Stimulated activated CD8-positive, alpha-beta memory T cell treated with anti-CD3 and anti-CD28 coated beads, Interleukin-7, amount 100 ng/mL, for 48 hours (primary cell): ENCODE measurements at places on chromosomes 6 and 20.

DNA sequence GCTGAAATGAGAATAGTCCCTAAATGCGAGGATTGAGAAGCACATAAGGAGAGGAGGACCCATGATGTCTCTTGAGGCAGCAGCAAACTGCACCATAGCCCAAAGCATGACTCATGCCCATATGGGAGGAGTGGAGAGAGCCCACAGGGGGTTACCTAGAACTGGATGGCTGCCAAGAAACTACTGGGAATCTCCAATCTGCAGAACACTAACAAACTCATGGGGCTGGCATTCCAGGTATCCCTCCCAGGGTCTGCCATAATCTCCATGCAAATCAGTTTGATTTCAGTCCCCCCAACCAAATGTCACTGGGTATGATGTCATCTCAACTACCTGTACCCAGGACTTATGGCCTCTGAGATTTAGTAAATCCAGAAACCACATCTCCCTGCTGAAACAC, 410.5 kb downstream of the PTPRT start:
- DNase-seq: no peak

DNA sequence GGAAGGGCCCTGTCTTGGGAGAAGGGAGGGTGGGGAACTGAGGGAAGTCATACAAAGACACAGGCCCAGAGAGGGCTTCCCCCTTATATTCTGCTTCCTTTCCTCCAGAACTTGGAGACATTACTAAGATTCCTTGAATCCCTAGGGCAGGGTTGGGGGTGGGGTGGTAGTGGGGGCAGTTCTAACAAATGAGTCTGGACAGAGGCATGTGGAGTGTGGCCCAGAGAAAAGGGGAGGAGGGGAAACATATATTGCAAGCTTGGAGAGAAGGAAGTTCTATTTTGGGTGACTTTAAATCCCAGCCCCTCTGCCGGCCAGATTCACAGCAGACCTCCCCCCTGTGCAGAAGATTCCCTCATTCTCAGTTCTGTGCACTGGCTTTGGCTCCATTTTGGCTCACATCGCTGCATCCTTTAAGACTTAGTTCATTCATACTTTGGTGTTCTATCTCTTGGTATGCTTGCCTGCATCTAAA, 43.7 kb downstream of the DAAM2 start:
- DNase-seq: no peak

GRCh38 chr20:945841-946240, 29.7 kb upstream of the ANGPT4 start:
- no peak for DNase-seq

DNA sequence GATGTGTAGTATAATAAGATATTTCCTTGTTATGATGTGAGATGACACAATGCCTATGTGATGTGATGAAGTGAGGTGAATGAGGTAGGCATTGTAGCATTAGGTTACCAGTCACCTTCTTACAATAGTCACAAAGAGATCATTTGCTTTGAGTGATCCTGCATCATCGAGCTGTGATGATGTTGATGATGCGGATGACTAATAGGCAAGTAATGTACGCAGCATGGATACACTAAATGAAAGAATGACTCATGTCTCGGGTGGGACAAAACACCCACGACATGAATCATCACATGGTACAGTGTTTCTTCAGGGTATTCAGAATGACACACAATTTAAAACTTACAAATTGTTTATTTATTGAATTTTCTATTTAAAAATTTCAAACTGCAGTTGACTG, 806.3 kb upstream of the GJE1 start:
- DNase-seq: peak; percentile 11

DNA sequence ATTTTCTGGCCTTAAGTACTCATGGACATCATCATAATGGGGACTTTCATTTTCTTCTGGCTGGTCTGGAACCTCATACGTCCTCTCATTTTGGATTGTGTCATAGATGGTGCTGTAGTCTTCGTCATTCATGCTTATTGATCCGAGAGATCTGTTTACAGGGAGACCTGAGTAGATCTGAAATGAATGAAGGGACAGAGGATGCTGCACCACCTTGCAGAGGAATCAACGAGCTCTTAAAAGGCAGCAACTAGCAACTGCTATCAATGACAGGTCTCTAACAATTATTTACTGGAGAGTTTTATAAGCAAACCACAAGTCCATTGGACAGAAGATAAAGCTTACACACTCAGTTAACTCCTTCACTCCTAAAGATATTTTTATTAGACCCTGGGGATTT, 49.7 kb upstream of the ENPP4 start:
- no peak for DNase-seq

- no peak for DNase-seq
Observed at GRCh38 chr20:29878777-29879442, 1378.6 kb upstream of the DEFB115 start.

- DNase-seq: no peak
Observed at GRCh38 chr20:45226287-45226686, 5.1 kb downstream of the SEMG2 start.

- DNase-seq: no peak
Observed at GRCh38 chr6:141498977-141499376, 633.7 kb upstream of the GJE1 start.

- no peak for DNase-seq
Observed at GRCh38 chr6:158897236-158897635, 78.1 kb upstream of the EZR start.

GRCh38 chr6:90126181-90126580, 170.5 kb downstream of the BACH2 start:
- DNase-seq: no peak

GRCh38 chr20:3209257-3209945, at the start of gene ITPA:
TSS of gene ITPA (plus strand) at chr20:3209498. CDS start at chr20:3209552, 54 bp downstream.
- DNase-seq: peak; percentile 49

DNA sequence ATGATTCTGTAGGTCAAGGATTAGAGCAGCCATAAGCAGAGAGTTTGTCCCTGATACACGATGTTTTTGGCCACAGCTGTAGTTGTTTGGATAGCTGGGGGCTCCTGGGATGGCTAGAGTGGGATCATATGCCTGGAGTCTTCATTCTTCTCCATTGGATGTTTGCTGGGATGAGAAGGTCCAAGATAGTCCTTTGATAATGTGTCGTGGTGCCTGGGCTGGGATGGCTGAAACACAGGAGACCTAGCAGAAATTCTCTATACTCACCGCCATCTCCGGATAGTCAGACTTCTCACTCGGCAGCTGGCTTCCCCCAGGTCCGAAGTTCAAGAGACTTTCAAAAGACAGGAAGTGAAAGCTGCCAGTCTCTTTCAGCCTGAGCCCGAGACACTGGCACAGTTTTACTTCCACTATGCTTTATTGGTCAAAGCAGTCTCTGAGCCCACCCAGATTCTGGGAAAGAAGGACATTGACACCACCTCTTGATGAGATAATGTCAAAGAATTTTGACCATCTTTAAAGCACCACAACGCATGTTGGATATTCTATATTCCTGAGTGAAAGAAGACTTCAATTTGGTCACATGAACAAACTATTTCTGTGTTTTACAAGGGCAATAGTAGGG, 16.0 kb downstream of the MARCKS start:
- DNase-seq: no peak

DNA sequence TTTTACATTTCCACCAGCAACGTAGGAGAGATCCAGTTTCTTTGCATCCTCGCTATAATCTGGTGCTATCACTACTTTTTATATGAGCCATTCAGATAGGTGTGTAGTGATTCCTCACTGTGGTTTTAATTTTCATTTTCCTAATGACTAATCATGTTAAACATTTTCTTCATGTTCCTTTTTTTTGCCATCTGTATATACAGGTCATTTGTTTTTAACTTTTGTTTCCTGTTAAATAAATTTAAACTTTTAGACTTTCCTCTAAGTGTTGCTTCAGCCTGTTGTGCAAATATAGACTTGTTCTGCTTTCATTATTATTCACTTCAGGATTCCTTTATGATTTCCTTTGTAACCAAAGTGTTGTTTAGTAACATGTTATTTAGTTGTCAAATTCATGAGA, 697.4 kb downstream of the PTPRT start:
- no peak for DNase-seq

GRCh38 chr6:53544217-53544469, 758 bp downstream of the GCLC start:
- DNase-seq: no peak

DNA sequence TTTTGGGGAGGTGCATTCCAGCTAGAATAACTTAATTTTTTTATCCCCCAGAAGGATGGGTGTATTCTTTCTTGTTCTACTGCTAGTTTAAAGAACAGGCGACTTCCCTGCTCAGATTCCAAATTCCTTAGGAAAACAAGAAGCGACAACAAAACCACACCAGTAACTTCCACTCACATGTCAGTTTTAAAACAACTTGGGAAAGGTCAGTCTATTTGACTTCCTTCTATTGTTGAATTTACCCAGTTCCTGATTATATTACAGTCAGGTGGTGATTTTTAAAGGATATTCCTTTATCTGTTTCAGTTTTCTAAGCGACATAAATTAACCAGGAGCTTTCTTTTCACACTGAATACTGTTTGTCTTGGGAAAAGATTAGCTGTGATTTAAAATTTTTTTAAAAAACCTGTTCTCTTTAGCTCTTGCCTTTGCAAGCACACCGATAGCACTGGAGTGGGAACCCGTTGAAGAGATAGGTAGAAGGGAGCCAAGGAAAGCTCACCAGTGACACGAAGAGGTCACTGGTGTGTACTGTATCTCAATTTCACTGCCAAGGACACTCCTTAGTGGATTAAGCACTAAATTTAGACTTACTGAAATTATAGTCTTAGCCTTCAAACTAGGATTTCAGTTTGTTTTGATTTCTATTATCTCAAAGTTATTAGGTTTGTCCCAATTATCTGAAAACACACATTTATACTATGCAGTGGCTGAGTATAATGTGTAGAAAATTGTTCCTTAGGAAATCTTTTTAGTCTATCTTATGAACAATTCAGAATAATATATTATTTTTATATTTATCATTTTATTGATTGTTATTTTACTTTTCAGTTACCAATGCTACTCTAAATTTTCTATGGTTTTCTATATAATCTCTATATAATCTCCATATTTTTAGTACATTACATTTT, 22.3 kb downstream of the MARCKS start:
- DNase-seq: no peak

DNA sequence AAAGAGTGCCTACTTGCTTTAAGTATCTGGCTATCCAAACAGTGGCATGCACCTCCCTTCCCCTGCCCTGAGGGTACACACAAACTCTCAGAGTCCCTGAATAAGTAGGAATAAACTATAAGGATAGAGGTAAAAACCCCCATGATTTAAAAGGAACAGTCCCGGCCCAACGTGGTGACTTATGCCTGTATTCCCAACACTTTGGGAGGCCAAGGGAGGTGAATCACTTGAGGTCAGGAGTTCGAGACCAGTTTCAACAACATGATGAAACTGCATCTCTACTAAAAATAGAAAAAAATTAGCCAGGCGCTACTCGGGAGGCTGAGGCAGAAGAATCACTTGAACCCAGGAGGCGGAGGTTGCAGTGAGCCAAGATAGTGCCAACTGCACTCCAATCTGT, 22.2 kb downstream of the SAMHD1 start:
- no peak for DNase-seq

DNA sequence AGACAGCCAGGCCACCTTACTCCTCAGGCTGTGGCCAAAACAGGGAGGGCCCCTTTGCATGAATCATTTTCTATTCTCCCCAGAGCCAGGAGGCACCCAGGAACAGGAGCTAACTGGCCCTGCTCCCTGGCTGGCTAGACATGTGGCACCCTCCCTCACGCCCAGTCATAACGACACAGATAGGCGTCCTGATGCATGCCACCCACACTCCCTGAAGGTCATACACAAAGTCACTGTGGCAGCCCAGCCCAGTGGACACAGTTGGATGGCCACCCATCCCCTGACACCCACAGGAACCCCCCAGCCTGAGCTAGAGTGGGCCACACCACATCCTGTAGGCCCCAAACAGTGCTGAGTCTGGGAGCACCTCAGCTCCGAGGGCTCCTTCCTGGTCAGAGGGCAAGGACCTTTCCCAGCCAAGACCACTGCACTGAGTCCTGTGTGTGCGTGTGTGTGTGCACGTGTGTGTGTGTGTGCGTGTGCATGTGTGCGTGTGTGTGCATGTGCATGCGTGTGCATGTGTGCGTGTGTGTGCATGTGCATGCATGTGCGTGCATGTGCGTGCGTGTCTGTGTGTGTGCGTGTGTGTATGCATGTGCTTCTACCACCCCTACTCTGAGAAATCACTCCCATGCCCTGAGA, 21.6 kb downstream of the TFEB start:
- DNase-seq: no peak

GRCh38 chr6:42229506-42230119, 12.0 kb upstream of the MRPS10 start:
- no peak for DNase-seq

DNA sequence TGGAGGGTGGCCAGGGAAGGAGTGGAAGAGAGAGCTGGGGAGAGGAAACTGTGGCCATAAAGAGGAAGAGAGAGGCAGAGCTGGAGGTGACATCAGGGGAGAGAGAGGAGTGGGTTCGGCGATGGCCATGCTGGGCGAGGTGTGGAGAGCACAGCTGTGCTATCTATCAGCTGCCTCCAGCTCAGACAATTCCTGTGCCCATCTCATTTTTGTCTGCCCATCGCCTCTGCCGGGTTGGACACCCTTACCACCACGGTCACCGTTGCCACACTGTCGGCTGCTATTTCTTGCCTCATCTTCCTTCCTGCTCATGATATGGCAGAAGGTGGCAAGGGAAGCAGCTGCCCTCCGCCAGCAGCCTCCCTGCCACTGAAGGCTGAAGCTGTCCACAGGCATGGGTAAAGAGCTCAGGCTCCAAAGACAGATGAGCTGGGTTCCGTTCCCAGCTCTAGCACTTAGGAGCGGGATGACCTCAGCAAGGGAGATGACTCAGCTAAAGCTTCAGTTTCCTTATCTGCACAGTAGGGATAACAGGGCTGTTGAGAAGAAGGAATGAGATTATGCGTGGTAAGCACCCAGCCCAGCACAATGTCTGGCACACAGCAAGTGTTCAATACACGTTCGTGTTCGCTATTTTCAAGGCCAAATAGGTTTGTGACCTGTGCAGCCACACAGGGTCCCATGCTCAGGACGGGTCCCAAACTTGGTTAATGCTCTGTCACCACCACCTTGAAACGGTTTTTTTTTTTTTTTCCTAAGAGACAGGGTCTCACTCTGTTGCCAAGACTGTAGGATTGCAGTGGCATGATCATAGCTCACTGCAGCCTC, 21.9 kb upstream of the TAF8 start:
- no peak for DNase-seq

GRCh38 chr6:112065426-112065986, 11.6 kb downstream of the CCN6 start:
- DNase-seq: no peak

- no peak for DNase-seq
Observed at GRCh38 chr6:16998461-16998860, 103.4 kb upstream of the STMND1 start.

DNA sequence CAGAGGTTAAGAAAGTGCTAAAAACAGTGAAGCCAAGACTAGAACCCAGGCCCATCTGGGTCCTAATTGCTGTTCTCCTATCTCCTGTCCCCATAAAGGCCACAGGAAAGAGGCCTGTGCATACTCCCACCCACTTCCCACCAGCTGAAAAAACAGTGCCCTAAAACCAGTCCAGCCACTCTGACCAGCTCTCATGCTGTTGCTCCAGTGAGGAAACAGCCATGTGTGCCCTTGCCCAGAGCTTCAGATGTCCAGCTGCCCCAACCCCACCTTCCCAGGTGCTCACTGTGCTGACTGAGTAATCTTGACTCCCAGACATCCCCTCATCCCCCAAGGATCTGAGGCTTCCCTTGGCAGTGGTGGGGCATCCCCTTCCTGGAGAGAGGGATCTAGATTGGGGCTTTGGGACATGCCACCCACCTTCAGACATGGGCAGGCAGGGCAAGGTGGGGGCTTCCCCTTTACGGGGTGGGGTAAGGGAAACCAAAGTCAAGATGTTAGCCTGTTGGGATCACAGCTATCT, 28.7 kb downstream of the KCNK5 start:
- DNase-seq: no peak
